ENCODE measurements at places on chromosomes 1 and 21.

GRCh38 chr1:188386161-188386560 is 1557.4 kb downstream of the PLA2G4A start:
- no peak for DNase-seq

GRCh38 chr1:82785268-82785790 is 984.6 kb downstream of the ADGRL2 start:
- no peak for DNase-seq

- DNase-seq: no peak
Observed at GRCh38 chr1:246254854-246255253, 252.2 kb downstream of the SMYD3 start.

- no peak for DNase-seq
Observed at GRCh38 chr1:101043776-101044175, 18.2 kb upstream of the DPH5 start.

- no peak for DNase-seq
Observed at GRCh38 chr21:25373126-25374082, 233.9 kb downstream of the MRPL39 start.

DNA sequence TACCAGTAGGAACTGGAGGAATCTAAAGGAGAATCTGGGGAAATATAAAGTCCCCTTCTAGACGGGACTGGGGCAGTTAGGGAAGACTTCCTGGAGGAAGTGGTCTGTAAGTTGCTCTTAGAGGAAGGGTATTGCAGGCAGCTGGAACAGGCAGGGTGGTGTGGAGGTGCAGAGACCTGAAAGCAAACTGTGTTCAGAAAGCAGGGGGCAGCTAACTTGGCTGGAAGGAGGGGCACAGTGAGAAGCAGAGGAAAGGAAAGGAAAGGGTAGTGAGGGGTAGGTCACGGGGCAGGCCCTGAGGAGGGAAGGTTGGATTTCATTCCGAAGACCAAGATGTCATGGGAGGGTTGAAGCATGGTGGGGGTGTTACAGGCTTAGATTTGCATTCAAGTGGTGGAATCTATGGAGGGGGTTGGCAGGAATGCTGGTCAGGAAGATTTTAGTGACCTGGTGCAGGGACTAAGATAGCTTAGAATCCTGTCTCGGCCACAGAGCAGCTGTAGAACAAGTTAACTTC is 240.7 kb downstream of the FOXD2 start:
- DNase-seq: no peak

- peak; percentile 30 for DNase-seq
Observed at GRCh38 chr1:169102567-169102966, 3.9 kb upstream of the ATP1B1 start.

DNA sequence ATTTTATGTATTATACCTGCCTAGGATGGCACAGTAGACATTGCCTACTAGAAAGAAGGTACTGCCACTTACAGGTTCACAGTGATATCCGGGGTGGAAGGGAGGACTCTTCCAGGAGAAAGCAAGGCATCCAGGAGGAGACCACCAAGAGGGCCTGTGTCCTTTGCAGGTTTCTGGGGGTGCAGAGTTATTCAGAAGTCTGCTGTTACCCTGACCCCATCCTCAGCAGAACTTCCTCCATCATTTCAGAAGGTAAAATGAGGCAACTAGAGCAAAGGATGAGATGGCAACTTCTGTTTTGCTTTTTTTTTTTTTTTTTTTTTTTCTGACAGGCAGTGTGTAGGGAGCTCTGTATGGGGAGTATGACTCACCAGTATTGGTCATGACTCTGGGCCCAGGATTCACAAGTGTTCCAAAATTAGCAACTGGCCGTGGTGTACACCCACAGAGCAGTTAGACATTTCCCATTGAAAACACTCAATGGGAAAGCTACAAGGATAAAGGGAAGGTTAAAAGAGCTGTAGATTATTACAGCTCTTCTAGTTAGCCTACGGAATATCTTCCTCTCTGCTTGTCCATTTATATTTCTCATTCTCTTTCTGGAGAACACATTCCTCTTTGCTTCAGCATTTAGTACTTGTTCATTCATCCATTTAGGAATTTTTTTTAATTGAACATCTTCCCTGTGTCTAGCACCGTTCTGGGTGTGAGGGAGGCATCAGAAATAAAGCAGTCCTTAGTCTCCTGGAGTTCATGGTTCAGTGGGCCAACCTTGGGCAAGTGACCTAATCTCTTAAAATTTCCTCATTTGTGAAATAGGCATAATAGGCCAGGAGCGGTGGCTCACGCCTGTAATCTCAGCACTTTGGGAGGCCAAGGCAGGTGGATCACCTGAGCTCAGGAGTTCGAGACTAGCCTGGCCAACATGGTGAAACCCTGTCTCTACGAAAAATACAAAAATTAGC is 50.5 kb upstream of the PPP2R5A start:
- peak; percentile 66 for DNase-seq

DNA sequence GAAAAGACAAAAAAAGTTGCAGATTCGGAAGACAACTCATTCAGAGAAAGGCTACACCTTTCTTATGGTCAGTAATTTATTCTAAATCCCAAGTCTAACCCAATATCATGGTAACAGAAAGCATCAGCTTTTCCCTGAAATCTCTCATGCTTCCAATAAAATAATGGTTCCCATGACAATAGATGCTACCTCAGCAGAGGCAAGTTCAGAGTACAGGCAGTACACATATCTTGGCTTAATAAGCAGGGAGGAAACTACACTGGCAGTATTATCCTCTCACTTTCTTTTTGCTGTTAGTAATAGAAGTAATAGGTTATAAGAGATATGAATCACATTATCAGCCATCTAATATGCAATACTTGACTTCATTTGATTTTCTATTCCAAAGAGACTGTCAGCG is 137.1 kb downstream of the DPYD start:
- DNase-seq: no peak

DNA sequence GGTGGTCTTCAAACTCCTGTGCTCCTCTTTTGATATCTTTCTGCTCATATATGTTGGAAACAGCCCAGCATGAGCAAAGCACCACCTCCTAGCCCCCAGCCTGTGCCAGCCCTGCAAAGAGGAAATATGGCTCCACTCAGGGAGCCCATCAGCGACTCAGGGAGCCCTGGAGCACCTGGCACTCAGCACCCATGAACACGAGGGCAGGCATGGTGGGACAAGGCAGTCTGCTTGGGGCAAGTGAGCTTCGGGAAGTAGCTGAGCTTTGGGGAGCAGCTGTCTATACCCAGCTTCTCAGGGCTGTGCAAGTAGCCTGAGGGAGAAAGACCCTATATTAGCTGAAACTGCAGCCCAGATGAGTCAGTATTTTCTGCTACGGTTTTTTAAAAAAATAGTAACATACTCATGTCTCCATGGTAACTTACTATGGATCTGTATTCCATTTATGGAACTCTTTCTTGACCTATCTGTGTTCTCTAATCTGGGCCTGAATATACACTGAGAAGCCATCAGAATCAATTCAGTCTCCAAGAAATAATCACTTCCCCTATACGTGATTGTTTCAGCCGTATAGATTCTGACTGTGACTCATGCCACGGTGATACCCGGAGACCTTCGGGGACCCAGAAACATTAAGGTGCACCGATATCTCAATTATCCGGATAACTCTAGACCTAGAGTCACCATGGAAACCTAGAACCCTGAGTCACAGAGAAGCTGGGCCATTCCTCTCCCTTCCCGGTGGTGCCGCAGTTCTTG is 1.5 kb upstream of the ETS2 start:
- no peak for DNase-seq

DNA sequence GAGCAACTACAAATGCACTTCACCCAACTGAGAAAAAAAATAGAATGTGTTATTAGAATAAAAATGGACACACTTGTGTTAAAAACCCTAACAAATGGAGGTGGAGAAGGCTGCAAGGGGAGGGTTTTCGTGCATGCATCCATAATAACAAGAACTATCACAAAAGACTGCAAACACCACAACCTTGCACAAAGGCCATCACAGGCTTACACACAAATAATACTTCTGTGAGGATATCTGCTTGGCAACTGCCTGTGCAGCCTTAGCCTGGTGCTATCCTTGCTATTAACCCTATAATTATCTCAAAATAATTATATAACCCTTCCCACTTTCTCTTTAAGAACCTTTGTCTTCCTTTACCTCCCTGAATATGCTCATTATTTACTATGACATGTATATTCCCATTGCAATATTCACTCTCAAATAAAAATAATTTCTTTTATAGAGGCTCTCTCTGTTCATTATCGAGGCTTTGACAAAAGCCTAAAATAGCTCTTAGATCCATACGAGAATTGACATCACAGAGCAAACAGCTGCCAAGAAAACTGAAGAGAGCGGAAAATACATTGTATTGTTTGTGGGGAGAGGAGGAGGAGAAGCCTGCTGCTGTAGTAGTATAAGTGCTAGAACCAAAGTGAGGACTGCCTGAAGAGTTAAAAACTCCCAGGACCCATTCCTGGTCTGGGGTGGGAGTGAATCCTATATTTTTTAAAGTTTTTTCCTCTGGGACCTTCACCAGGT is 1768.7 kb downstream of the BRINP3 start:
- DNase-seq: no peak

DNA sequence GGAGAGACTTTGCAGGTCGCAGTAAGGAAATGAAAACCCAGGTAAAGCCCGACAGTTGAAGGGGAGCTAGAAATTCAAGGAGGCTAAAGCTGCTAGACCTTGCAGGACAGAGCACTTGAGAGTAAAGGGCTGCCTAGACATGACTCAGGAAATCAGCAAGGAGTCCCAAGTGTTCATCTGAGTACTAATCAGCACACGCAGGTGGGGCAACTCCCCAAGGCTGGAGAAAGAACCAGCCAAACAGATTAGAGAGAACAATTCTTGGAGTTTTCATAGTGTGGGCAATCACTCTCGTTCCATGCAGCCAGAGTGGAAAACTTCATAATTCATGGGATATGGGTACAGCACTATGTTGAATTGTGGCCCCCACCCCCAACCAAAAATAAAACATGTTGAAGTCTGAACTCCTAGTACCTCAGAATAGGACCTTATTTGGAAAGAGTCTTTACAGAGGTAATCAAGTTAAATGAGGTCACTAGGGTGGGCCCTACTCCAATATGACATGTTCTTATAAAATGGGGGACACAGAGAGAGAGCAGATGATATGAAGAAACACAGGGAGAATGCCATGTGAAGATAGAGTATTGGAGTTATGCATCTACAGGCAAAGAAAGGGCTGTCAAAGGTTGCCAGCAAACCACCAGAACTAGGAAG is 28.0 kb downstream of the SYDE2 start:
- no peak for DNase-seq

DNA sequence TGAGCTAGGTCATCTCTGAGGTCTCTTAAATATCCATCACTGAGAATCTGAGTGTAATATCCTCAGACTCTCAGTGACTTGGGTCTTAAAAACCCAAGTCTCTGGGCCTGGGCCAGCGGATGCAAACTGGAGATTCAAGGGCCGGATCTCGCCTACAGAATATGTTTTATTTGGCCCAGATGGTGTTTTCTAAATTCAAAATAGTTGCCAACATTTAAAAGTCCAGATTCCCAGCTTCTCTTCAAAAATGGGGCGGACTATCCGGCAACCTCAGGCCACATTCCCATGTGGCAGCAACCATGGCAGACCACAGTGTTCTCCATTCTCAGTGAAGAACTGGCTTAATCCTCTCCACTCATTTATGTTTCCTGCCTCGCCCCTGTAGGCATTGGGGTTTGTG is 12.7 kb upstream of the HEYL start:
- no peak for DNase-seq

GRCh38 chr1:165877411-165877810 is 50.0 kb downstream of the UCK2 start:
- no peak for DNase-seq

DNA sequence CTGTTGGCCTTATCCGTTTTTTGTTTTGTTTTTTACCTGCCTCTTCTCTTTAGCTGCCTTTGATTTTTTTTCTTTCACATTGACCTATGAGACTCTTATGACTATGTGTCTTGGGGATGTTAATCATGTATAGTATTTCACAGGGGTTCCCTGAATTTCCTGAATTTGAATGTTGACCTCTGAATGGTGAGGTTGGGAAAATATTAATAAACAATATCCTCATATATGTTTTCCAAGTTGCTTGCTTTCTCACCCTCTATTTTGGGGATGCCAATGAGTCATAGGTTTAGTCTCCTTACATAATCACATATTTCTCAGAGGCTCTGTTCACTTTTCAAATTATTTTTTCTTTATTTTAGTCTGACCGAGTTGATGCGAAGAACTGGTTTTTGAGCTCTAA is 29.6 kb downstream of the GBP5 start:
- DNase-seq: no peak

DNA sequence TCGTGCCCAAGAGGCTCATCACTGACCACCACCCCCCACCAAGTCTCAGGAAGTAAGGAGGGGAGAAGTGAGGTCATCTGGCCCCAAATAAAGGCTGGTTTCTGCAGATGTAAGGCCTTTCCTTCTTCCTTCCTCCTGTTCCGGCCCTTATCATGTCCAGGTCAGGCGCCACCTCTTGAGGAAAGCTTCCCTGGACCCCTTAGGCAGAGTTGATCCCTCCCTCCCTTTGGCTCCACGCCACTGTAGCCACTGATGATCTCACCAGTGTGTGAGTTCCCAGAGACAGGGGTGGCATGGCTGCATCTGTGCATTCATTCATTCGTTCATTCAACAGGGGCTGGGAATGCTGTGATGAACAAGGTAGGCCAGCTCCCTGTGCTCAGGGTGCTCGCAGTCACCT is 59.2 kb downstream of the TAS1R2 start:
- DNase-seq: no peak

- DNase-seq: no peak
Observed at GRCh38 chr1:45623972-45624371, at the start of gene CCDC17. CCDC17 (minus strand) TSS chr1:45624054; CDS start chr1:45623909, 145 bp downstream.

DNA sequence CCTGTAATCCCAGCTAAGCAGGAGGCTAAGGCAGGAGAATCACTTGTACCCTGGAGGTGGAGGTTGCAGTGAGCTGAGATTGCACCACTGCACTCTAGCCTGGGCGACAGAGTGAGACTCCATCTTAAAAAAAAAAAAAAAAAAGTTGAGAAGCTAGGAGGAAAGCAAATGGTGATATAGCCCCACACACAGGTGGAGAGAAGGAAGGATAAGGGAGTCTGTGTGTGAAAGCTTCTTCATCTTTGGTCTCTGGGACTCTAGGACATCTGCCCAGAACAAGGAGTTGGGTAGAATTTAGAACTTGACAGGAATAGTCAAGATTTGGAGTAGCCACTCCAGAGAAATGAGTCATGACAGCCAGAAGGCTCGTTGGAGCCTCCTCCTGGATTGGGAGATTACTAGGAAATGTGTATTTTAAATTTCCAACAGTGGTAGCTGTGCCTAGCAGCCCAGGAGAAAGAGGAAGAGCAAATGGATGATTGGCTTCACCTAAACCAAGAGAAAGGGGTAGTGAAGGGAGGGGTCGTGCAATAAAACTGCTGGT is 19.9 kb downstream of the NPL start:
- DNase-seq: no peak

DNA sequence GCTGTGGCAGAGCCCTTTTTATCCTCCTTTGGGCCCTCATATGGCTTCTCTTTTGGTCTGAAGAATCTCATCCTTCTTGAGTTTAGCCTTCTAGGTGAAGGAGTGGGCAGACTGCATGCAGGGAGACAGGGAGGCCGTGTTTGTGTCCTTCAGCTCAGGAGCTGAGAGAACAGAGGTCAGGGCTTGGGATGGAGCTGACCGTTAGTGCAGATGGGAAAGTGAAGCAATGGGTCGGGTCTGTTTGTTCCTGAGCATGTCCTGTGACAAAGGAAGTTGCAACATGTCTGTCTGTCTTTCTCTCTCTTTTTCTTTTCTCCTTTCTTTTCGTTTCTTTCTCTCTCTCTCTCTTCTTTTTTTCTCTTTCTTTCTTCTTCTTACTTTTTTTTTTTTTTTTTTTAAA is 14.9 kb downstream of the MAPKAPK2 start:
- no peak for DNase-seq

Data from LoVo (cell line).